ENCODE measurements at places on chromosomes 6 and 20. TPM values are rescaled to one million over a fixed set of nuclear protein-coding genes. Genes with fewer than 3 reads are reported as not detected.

Gene CTCFL
- total RNA-seq, result not detected

Gene PRR18
- 0.35 TPM for total RNA-seq

Gene SRSF3
- total RNA-seq, result 217 TPM

Gene FOXC1
- 94.3 TPM for total RNA-seq

Gene RAET1L
- total RNA-seq, result 0.20 TPM

Gene OOEP
- total RNA-seq, result not detected
